ENCODE measurements at places on chromosomes 12 and 14.

GRCh38 chr12:56522411-56523193, 982 bp downstream of the RBMS2 start:
- no peak for DNase-seq

- no peak for DNase-seq
Observed at GRCh38 chr14:68822926-68823325, 30.1 kb upstream of the ZFP36L1 start.

- DNase-seq: no peak
Observed at GRCh38 chr12:76308866-76309265, 39.3 kb downstream of the BBS10 start.

DNA sequence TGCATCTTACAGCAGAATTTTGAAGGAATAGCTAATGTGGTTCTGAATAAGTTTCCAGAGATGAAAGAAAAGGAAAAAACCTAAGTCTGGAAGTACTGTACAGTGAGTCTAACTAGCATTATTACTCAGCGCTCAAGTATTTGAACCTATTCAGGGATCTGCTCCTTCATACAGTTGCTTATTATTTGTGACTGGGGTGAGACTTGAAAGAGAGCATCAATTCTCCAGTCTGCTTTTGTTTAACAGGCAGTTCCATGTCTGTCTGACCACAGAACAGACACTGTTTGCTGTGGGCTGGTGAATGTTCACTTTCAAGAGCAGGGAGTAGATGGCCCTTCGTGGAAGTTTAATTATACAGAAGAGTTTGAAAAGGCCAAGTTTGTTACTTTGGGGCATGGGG, 9.3 kb downstream of the ETV6 start:
- no peak for DNase-seq

DNA sequence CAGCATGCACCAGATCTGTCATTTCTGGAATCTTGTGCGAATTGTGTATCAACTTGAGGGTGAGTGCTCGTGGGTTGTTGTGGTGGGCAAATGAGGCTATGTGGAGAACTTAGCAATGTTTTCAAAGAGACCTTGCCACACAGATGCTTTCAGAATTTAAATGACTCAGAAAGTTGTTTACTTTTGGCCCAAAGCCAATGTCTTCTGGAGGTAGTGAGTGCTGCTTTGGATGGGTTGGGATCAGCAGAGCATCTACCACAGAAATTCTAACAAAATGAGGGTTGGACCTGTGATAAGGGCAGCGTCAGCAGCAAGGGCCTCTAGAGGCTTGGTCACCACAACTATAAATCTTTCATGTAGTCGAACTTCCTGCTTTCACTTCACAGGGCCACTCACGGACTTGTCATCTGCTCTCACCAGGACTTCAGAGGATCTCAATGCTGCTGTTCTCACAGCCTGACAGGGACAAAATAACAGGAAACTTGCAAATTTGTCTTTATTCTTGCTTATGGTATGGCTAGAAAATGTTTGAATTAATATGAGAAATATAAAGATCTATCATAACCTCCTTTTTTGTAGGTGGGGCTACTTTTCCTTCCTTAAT, 111.4 kb downstream of the DACT1 start:
- no peak for DNase-seq

- DNase-seq: no peak
Observed at GRCh38 chr14:51004801-51005526, 60.7 kb upstream of the PYGL start.

- DNase-seq: no peak
Observed at GRCh38 chr14:92963301-92964123, 40.6 kb downstream of the CHGA start.

DNA sequence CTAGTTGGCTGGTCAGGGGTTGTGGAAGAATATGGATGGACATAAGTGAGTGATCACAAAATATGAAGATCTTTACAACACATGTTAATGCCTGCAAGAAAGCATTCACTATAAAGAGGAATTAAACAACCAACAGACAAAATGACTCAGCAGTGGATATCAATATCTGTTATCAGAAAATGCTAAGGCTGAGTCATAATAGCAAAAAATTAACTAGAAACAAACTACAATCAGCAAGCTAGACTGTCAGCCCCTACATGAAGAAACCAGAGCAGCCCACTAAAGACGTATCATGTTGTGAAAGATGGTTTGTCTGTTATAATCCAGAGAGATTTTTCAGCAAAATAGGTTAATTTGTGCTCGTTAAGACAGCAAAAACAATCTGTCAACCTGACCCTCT, 472.9 kb downstream of the NELL2 start:
- DNase-seq: no peak

DNA sequence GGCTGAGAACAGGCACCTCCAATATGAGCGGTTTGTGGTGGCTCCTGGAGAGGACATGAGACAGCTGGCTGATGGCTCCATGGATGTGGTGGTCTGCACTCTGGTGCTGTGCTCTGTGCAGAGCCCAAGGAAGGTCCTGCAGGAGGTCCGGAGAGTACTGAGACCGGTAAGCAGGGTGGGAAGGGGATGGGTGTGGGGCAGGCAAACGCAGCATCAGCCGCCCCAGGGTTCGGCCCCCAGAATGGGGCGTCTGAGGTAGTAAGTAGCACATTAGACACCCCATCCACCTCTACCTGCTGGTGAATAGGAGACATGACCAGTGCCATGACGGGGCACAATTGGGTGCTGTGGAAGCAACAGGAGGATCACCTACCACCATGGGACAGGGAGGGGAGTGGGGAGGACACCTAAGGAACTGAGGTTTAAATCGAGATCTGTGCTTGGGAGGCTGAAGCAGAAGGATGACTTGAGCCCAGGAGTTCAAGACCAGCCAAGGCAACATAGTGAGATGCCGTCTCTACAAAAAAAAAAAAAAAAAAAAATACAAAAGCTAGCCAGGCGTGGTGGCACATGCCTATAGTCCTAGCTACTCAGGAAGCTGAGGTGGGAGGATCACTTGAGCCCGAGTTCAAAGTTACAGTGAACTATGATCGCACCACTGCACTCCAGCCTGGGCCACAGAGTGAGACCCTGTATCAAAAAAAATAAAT, 25.5 kb downstream of the ITGA7 start:
- DNase-seq: no peak

- no peak for DNase-seq
Observed at GRCh38 chr12:105427883-105428282, 97.4 kb downstream of the C12orf75 start.

DNA sequence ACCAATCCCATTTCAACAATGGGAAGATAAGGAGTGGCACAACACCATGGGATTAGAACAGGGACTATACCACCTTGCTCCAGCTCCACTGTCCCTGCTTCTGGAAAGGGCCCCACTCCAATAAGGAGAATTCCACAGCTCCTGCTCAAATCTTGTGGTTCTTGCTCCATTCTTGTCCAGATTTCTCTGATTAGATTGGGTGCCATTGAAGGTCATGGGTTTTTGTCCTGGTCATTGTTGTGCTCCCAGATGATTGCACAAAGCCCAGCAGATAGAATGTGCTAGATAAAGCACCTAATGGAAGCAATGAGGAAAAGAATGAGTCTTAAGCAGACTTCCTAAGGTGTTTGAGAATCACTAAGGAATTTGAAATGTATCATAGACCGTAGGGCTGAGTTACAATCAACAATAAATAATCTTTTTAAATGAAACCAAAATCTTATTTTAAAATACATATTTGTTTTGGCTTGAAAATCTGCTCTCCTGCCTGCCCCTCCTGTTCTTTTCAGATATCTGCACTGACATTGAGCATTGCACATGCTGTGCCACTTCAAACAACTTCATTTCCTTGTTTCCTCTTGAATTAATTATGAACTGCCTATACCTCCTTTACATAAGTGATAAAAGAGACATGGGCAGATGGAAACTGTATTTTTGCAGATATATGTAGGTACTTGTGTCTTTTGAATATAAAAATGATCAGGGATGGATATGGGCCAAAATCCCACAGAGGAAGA, 115.9 kb downstream of the FGD4 start:
- DNase-seq: no peak

DNA sequence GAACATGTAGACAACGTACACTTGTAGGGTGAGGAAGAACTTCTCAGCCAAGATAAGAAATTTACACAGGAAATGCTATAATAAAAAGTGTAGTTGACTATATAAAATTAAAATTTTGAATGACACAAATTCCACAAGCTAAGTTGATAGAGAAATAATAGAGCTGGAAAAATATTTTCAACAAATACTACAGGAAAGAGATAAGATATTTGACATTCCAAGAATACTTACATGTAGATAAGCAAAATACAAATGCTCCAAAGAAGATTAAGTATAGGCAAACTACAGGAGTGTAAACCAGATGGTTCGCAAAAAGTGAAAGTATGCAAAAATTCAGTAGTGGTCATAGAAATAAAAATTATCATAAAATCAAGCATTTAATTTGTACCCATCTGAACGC, 49.2 kb upstream of the ANP32D start:
- no peak for DNase-seq

DNA sequence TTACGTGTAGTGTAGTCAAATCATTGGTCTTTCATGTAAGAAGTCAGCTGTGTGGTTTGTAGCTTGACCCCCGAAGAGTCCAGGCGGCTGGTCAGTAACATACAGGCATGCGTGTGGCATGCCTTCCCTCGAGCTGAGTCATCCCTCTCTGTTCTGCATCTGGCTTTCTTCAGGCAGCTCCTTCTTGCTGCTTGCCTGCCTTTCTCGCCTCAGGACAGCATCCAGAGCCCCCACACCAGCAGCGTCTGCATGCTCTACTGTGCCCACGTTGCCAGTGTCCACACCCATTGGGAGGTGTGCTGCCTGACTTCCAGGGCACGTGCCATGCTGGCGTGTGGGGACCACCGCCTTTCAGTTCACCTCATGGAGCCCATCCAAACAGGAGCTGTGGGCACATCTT, 96.8 kb downstream of the EP400 start:
- no peak for DNase-seq

DNA sequence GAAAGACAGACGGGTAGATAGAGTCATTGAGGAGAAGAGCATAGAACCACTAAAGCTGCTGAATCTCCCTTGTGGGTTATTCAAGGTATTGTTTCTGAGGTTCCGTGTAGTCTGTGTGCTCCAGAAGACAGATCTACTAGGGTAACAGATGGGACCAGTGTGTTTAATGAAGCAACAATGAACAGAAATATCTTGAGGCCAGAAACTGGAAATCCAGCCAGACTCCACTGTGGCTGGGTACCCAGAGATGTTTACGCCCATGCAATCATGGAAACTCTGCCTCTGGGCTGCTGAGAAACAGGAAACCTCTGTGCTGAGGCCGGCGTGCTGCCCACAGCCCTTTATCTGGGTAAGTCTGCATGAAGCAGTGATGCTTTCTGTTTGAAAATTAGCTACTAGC, 8.3 kb downstream of the PROX2 start:
- DNase-seq: peak; percentile 17

DNA sequence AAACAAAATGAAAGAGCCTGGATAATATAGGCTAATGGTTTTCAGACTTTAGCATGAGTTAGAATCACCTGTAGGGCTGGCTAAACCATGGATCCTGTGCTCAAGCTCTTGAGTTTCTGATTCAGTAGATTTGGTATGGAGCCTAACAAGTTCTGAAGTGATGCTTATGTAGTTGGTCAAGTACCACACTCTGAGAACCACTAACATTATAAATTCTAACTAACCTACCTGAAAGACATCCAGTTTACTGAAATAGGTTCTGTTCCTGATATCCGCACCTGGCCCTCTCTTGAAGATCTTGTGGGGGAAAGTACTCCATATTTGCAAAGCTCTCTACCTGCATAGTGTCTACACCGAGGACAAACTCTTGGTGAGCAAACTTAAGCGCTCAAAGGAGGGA, 59.4 kb upstream of the VSX2 start:
- no peak for DNase-seq

DNA sequence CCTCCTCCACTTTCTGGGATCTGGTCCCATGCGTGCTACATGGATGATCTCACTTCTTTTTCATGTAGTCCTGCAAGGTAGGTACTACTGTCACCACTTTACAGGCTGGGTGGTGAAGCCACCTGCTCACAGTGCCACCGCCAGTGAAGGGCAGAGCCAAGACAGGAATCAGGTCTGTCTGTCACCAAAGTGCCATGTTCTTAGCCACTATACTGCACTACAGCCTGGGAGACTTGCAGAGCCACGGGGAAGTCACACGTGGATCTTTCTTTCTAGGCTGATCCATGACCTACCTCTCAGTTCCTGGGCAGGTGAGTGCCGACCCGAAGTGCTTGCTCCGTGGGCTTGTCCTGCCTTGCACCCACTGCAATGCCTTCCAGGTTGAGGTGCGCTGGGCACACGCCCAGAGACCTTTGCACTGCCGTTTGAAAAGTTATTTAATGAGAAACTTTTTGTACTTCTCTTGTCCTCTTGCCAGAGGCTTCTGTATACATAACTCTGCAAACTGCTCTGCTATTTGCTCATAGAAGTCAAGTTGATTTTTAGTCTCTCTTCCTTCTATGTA, 19.7 kb upstream of the CLMN start:
- DNase-seq: no peak

GRCh38 chr12:71029302-71029701, 108.8 kb upstream of the PTPRR start:
- no peak for DNase-seq

DNA sequence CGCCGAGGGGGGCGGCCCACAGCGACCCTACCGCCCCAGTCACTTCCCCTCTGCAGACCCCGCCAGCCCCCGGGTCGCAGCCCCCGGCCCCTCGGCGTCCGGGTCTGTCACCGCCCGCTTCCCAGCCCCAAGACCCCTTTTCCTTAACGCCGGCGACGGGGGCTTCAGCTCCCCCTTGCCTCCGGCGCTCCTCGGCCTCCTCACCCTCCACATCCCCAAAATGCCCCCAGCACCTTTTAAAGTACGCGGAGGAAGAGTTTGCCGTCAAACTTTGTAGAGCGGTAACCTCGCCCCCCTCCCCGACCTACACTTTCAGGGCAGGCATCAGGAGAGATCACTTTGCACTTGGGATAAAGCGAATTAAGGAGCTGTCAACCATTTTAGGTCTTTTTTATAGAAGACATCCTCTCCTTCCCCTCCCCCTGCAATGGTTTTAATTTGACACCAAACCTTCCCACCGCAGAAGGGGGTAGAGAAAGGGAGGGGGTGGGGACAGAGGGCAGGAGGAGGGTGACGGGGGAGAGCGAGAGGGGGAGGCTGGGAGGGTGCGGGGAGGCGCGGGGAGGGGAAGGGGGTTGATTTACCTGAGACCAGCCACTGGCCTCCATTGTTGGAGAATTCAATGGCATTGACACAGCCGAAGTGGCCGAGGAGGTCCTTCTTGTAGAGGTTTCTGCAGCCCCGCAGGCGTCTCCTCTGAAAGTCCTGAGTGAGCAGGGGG, 578 bp downstream of the DCAF5 start:
- peak; percentile 13 for DNase-seq

GRCh38 chr12:22334410-22335100, at the start of gene ST8SIA1:
ST8SIA1 (minus strand) TSS chr12:22334707; CDS start chr12:22334232, 475 bp downstream.
- DNase-seq: no peak

- no peak for DNase-seq
Observed at GRCh38 chr12:80189241-80189640, 89.9 kb downstream of the OTOGL start.

All from activated CD4-positive, alpha-beta T cell treated with anti-CD3 and anti-CD28 coated beads for 24 hours (primary cell).